T47D (cell line): ENCODE measurements at places on chromosomes 5 and 9.

- no peak for DNase-seq
These were observed 21.6 kb downstream of the OSMR start for GRCh38 chr5:38867416-38867815.

- peak; percentile 26 for DNase-seq
These were observed 9.1 kb downstream of the ENHO start for GRCh38 chr9:34513567-34514214.

DNA sequence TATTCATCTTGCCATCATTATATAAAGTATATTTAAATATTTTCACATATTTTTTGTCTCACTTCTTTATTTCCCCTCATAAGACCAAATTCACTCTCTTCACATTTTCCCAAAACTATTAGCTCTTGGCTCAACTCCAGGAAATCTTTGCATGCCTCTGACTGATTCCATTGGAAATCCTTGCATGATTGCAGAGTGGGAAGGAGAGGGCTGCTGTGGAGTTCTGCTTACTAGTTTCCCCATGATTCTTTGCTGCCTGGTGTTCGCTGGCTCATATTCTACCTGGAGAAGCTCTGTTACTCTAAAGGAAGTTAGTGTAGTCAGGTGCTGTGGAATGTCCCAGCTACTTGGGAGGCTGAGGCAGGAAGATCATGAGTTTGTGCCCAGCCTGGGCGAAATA, 41.9 kb downstream of the LIX1 start:
- DNase-seq = no peak

DNA sequence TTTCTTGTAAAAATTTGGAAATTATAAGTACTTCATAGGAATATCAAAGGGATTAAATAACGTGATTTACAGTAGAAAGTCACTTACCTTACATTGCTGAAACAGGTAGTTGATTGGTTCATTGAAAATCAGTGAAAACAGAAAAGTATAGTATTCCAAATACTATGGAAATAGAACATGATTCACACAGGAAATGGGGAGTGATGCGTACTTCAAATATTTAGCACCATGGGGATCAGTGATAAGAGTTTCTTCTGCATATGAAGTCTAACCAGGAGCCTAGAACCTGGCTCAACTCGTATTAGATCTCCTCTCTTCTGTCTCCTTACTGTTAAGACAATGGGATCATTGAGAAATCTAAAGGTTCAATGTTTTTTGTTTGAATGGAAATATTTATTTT, 133.3 kb downstream of the FAM174A start:
- no peak for DNase-seq

DNA sequence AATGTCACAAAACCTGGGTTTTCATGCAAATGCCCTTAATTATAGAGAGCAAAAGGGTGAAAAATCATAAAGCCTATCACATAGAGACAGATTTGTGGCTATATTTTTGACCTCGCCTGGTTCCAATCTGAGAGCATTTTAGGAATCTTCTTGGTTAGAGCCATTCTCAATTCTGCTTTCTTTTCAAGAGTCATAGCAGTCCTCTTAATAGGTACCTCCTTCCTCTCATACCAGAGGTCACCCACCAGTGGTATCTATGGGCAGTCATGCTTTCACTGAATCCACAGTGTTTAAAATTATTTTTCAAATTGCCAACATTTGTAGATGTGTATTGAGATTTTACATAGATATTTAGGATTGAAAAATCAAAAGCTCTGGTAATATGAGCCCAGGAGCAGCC, 215.5 kb downstream of the DAB2IP start:
- DNase-seq = no peak

DNA sequence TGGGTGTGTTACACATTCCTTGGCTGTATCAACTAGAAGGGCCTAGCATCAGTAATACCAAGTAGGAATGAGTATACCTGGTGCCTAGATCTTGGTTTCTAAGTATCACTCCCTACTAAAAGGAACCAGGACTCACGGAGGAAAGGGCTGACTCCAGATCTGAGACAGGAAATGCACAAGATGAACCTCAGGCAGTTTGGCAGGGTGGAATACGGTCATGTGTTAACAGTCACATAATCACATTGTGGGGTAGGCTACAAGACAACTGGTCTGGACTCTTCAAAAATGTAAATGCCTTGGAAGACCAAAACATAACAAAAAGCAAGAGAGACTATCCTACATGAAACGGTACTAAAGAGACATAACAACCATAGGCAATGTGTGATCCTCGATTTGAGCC, 158.8 kb downstream of the CRB2 start:
- DNase-seq = no peak

GRCh38 chr9:2220036-2220435, 204.9 kb downstream of the SMARCA2 start:
- DNase-seq = no peak

DNA sequence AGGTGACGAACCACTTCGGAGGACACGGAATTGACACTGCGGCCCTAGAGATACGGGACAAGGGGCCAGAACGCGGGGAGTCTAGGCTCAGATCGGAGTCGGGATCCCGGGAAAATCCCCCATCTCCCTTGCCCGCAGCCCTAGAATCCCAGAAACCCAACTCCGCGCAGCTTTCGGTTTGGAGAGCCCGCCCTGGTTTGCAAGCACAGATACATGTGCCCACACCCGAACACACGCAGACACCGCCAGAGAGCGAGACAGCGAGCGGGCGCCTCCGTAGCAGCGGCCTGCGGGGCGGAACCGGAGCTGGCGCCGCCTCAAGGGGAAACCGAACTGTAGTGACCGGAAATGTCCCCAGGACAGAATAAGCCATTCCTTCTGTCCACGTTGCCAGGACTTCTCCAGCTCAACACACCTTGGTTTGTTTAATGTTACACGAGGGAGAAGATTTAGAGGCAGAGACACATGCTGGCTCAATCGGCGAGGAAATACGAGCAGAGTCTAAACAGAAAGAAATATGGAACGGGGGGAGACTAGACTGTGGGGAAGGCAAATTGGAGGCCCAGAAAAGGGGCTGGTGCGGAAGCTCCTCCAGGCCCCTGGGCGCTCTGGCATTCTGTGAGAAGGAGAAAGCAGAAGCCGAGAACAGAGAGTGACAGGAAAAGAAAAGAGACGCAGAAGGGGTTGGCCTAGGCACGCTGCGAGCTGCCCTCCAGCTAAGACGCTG, 2.9 kb upstream of the PAX5 start:
- DNase-seq = no peak

DNA sequence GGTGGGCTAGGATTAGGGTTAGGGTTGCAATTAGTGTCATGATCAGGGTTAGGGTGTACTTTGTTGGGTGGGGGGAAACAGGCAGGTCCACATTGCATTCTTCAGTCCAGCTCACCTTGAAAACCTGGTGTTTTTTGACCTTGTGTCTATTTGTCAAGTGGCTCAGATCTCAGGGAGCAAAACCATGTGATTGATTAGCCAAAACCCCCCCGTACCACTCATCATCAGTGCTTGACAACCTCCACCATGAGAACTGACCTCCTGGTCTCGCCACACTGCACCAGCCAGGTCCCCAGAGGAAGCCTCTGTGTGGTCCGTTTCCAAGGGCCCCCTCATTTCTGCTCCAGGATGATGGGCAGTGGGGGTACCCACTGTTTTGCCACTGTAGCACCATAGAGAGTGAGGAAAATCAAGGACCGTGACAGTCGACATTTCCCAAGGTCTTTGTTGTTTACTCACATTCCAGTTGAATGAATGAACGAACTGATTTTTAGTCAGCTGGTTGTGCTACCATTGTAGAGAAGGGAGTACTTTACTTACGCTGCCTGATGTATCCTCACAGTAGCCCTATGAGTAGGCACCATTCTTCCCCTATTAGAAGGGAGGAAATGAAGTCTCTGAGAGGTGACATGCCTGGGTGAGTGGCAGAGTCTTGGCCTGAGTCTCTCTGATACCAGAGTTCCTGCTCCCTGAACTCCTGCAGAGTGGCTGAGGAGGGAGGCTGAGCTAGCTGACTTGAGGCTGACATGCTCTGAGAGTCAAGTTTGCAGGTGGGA, 84.8 kb downstream of the RAD23B start:
- no peak for DNase-seq

- DNase-seq = no peak
These were observed 215.4 kb downstream of the GLIS3 start for GRCh38 chr9:4084435-4084818.

DNA sequence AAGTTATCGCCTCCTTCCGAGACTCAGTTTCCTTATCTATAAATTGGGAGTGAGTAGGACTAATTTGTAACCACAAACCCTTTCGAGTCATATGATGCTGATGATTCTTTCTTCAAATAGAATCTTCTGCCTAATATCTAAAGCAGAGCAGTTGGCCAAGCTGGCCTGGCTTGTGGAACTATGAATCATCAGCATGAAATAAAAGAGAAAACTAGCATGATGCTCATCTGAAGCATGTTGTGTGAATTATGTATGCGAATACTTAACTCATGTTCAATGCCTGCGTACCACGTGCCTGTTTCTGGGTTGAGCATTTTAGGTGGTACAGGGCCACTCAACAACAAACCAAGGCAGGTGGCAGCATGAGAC, 15.0 kb upstream of the ORM1 start:
- no peak for DNase-seq

DNA sequence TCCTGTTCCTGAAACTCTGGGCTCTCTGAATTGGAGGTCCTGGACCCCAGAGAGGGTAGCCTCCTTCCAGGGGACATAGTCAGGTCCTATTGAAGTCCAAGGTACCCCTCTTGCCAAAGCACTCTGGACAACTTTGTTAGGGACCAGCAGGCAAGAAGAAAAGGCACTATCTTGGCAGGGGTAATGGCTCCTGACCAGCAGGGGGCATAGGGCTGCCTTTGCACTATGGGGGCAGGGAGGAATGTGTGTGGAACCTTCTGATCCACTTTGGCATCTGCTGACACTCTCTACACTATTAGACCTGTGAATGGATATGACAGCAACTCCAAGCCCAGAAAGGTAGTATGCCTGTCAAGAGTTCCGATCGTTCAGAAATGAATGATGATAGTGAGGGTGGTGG, 179.0 kb upstream of the CD180 start:
- DNase-seq = no peak

DNA sequence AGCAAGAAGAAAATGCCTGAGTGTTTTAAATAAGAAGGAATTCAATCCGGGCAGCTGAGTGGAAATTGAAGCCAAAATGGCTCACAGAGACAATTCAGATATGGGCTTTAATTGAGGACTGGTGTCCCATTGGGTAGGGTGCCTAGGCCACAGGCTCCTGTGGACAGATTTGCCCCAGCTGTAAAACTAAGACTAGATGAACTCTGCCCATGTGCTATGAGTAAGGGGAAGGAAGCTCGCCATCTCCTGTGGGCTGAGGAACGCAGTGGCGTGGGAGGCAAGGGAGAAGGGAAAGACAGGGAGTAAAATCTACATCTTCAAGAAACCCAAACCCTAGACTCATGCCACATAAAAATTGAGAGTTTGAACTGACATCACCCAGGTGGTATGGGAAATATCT, 66.1 kb downstream of the KLHL3 start:
- DNase-seq = no peak

DNA sequence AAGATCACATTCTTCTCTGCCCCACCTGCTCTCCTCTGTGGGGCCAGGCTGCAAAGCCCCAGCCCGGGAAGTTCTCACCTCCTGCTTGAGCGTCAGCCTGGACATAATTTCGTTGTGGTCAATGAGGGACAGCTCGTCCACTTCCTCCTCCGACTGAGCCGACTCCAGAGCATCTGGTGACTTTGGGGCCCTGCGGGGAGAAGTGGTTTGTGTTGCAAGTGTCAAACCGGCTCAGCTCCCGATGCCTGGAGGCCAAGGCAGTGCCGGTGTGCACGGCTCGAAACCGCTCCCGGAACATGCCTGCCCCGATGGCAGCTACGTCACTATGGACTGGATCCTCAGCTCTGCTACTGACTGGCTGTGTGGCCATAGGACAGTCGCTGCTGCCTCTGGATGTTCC, 52.8 kb downstream of the PRRT1B start:
- no peak for DNase-seq

DNA sequence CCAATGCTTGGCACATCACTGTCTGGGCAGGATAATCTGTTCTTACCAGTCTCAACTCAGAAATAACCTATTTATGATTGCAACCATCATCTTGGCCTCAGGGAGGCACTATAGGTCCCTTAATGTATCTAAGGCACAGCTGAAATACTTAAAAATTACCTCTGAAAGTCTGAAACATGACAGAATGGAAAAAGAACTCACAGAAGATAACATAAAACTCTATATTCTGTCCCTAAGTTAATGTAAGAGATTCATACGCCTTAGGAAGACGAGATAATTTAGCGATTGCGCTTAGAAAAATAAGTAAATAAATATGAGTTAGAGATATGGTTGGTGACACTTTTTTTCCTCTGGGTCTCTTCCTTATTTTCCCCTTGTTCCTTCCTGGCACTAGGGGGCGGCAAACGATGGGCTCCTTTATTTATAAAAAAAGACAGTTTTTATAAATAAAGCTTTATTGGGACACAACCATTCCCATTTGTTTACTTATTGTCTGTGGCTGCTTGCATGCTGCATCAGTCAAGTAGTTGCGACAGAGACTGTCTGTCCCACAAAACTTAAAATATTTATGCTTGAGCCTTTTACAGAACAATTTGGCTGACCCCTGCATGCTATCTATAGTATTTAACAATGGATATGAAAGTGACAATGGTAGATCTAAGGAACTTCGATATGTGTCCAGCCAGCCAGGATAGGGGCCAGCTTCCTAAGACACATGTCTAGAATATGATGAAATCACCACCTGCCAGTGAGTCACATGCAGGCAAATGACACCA, 79.6 kb downstream of the PDE4D start:
- peak; percentile 46 for DNase-seq

- DNase-seq = no peak
These were observed 12.9 kb upstream of the SLC6A19 start for GRCh38 chr5:1188464-1188863.

GRCh38 chr5:98773214-98773463, 324 bp upstream of the RGMB start:
- no peak for DNase-seq

DNA sequence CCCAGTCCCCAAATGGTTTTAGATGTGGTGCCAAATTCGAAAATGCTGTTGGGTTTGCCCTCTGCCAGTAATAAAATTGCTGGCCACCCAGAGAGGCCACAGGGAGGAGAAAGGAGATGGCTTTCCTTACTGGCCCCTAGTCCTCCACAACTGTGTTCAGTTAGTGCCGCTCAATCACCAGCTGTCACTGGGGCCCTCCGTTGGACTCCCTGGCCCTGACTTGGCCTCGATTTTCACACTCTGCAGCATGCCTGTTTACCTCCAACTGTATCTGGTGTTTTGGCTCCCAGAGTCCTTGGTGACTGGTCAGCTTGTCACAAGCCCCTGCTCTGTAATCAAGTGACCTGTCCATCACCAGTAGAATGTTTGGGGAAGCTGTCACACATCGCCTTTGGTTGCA, 97.8 kb downstream of the PAPPA start:
- no peak for DNase-seq

DNA sequence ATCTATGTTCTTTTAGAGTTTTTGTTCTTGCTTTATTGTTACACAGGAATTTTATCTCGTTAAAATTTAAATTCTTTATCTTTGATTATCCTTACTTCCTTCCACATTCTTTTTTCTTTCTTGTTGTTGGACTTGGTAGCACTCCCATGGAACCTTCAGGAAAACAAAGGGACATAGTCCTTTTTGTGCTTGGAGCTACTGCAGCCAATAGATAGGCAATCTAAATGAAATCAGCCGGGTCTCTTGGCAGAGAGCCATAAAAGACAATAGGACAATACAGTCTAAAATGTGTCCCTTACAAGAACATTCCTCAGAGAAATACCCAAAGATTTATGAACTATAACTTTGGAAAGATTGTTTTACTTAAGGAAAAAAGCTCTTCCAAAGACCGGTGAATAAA, 548.1 kb upstream of the C9orf72 start:
- DNase-seq = no peak
